T-cell (primary cell): ENCODE measurements at places on chromosomes 7 and 10.

GRCh38 chr7:47454069-47454973 is 127.6 kb downstream of the TNS3 start:
- no peak for DNase-seq

DNA sequence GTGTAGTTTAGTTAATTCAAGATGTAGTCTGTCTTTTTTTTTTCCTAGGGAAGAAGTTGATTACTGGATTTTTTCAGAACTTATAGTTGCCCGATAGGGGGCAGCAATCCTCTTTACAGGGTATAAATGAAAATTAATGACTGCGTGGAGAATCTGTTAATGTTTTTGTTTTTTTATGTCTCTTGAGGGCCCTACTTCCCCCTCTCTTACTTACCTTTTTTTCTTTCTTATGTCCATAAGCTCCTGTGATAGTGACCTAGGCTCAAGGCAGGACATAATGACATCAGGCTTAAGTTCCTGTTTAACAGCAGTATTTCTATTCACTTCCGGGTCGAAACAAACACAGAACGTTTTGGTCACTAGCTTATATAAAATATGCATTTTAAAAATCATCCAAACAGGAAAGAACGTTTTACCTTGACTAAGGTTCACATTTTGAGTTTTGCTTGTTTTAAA is 18.8 kb downstream of the CDC123 start:
- DNase-seq, result peak; percentile 26

- DNase-seq, result no peak
Observed at GRCh38 chr10:14787938-14788337, 13.2 kb upstream of the FAM107B start.

GRCh38 chr7:143936087-143937009 is 1.3 kb downstream of the OR2F2 start:
- no peak for DNase-seq

- no peak for DNase-seq
Observed at GRCh38 chr10:74026428-74027015, 28.6 kb downstream of the VCL start.

GRCh38 chr10:78247266-78247665 is 213.6 kb downstream of the RPS24 start:
- DNase-seq, result no peak

- no peak for DNase-seq
Observed at GRCh38 chr7:54546081-54546985, 4.2 kb downstream of the VSTM2A start.

DNA sequence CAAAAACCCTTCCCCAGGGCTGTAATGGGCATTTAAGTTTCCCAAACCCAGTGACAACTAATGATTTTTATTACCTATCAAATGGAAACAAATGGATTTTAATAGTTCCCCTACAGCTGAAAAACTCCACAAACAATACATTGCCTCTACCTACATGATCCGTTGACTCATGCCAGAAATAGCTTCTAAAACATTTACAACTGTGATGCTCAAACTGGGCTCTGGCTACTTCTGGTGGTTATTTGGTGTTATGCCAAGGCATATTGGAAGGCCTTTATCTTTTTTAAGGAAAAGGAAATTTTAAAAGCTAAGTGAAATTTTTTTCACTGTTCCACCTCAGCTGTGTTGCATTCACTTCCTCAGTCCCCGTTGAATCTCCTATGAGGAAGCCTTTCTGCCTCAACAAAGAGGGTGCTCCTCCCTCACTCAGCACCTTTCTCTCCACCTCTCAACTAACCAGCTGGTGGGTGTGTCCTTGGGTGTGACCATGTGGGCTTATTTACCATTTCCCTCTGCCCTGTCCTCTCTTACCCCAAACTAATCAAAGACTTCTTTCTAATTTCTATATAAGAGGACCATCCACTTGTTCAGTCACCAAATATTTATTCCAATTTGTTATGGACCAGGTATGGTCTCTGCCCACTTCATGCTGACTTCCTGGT is 82.9 kb downstream of the PRTFDC1 start:
- DNase-seq, result no peak
